Cardiac fibroblast (primary cell): ENCODE measurements at places on chromosomes 16 and 17.

GRCh38 chr17:520447-521182 lies 168.0 kb upstream of the RPH3AL start:
- peak; percentile 47 for DNase-seq

GRCh38 chr17:77507111-77507885 lies 366.5 kb downstream of the SEC14L1 start:
- no peak for DNase-seq

- DNase-seq = peak; percentile 0
These were observed 337.1 kb downstream of the CNTNAP4 start for GRCh38 chr16:76614269-76614668.

DNA sequence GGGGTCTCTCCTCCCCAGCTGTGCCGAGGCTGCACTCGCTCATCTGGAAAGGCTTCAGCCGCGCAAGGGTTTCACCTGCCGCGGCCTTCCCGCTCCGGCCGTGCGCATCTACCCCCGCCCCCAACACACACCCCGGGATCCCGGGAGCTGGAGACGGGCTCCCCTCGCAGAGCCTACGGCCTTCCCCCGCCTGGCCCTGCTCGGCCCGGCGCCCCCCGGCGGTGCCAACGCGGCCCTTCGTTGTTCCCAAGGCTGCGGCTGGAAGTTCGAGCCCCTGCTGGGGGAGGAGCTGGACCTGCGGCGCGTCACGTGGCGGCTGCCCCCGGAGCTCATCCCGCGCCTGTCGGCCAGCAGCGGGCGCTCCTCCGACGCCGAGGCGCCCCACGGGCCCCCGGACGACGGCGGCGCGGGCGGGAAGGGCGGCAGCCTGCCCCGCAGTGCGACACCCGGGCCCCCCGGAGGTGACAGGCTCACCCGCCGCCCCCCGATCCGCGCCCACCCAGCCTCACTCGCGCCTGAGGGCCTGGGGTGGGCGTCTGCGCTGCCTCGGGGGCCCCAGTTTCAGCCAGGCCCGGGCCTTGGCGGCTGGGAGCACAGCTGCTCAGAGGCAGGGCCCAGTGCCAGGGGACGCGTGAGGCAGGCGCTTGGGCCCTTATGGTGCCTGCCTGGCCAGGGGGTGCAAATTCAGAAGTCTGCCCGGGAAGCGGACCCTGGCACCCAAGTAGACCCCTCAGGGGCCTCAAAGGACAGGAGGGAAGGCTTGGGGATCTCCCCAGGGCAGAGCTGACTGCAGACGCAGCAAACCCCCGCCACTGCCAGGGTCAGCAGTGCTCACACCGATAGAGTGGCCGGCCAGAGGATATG lies 11.2 kb downstream of the GALK1 start:
- DNase-seq = peak; percentile 60

DNA sequence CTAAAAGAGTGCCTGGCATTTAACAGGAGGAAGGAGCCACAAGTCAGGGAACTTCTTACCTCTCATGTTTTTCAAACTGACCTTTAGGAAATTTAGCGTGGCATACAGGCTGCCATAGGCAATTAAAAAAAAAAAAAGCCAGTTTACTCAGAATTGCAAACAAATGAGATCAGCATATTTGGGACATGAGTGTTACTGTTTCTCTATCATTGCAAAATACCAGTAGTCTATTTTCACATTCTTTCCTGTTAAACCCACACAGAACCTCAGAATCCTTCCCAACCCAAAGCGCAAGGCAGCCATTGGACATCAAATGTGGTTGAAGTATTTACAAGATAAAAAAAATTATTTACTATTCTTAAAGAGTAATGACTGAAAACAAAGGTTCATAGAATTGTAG lies 366.4 kb upstream of the DYNLRB2 start:
- DNase-seq = peak; percentile 73

- DNase-seq = no peak
These were observed 20.7 kb downstream of the MMP15 start for GRCh38 chr16:58046054-58046881.

DNA sequence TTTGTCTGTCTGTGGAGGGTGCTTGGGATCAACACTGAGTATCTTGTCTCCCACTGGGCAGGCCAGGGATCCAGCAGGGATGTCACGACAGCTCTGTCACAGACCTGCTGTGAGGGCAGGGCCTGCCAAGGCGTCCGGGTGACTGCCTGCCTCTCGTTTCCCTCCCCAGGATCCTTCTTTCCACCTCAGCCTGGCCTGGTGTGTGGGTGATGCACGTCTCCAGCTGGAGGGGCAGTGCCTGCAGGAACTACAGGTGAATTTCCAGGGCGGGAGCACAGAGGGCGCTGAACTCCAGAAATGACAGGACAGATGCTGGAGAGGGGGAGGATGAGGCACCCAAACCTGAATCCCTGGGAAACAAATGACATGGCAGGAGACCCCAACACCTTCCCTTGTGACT lies 6.8 kb upstream of the MMP15 start:
- no peak for DNase-seq

DNA sequence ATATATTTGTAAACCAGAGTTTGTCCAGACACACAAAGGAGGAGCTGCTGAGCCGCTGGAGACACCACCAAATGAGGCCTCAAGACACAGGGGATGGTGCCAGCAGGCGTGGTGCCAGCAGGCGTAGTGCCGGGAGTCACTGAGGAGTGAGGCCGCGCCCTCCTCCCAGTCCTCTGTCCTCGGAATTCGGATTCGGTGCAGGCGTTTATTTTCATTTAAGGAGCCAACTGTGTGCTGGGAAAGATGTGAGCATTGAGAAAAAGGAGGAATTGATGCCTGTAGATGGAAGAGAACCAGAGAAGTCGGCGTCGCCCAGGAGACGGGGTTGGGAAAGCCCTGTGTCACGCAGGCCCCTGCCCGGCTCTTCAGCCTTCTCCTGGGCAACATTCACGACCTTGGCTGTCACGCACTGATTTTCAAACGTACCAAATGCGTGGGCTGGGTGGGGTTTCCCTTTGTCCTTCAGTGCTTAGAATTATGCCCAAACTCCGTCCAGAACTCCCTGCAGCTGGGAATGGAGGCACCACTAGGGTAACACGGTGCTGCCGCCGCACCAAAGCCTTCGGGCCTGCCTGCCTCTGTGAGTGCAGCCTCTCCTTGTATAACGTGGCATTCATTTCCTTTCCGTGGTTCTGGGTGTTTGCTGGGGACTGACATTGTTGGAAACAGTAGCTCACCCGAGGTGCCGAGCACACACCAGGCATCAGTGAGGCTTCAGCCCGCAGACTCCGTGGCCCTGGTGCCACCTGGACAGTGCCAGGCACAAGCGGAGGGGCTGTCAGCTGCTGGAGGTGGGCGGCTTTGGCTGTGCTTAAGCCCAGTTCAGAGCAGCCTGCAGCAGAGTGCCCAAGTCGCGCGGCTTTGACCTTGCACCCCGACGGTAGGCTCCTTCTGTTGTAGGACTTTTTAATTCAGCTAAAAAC lies 49.0 kb upstream of the CHMP6 start:
- peak; percentile 96 for DNase-seq

- DNase-seq = no peak
These were observed 109.6 kb downstream of the KCNJ2 start for GRCh38 chr17:70278844-70279462.

DNA sequence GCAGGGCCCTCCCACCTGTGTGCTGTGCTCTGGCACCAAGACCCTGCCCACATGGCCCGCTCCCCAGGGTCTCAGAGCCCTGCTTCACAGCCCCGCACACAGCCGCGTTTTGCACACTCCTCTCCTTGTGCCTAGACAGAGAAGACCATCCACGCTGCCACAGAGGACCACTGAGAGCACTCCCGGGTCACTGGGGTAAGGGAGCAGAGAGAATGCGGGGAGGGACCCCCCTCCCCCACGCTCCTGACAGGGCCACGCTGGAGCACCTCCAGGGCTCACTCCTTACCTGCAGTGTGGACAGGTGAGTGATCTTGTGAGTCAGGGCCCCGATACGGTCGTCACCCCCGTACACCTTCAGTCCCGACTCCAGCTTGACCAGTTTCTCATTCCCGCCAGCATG lies 7.0 kb downstream of the HAGH start:
- no peak for DNase-seq

DNA sequence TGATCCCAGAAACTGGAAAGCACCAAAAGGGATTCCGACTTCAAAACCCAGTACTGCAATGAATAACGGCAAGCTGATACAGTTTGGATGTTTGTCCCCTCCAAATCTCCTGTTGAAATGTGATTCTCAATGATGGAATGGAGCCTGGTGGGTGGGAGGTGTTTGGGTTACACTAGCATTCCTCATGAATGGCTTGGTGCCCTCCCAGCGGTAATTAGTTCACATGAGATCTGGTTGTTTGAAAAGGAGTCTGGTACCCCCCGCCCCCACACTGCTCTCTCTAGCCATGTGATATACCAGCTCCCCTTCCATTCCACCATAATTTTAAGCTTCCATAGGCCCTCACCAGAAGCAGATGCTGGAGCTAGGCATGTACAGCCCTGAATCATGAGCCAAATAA lies 40.1 kb downstream of the RANBP10 start:
- no peak for DNase-seq

GRCh38 chr17:8121681-8122421 lies 2.1 kb downstream of the HES7 start:
- peak; percentile 61 for DNase-seq

- no peak for DNase-seq
These were observed 30.9 kb downstream of the TMEM204 start for GRCh38 chr16:1564325-1564724.

GRCh38 chr17:49746791-49747490 lies 17.0 kb downstream of the FAM117A start:
- no peak for DNase-seq

DNA sequence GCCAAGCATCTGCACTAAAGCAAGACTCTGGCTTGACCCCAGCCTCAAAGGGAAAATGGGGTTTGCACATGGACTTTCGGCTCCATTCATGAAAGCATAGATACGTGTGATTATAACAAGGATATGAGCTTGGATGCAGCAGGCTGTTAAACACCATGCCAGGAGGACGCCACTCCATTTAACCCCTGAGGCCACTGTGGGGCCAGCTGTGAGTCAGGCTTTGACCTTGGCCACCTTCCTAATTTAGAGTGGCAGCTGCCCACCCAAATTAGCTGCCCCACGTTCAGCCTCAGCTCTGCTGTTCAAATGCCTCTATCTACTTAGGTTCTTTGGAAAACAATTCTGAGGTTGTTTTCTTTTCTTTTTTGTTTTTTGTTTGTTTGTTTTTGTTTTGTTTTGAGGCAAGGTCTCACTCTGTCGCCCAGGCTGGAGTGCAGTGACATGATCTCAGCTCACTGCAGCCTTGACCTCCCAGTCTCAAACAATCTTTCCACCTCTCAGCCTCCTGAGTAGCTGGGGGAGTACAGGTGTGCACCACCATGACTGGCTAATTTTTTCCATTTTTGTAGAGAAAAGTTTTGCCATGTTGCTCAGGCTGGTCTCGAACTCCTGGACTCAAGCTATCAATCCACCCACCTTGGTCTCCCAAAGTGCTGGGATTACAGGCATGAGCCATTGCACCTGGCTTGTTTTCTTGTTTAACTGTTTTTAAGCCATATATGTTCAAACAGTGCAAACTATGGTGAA lies 23.2 kb upstream of the KIFC3 start:
- DNase-seq = no peak

GRCh38 chr17:3040882-3041281 lies 22.5 kb downstream of the OR1D5 start:
- DNase-seq = no peak

DNA sequence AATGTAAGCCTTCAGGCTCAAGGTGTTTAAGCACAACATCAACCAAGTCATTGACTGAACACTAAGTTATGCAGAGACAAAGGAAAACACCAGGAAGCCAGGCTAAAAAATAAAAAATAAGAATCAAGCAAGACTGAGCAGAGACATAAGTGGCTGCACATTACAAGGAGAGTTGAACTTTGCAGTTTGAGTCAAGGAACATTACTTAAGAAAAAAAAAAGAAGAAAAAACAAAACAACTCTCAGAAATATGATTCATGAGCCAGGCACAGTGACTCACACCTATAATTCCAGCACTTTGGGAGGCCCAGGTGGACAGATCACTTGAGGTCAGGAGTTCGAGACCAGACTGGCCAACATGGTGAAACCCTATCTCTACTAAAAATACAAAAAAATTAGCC lies 168.1 kb downstream of the C16orf95 start:
- DNase-seq = peak; percentile 82

- peak; percentile 56 for DNase-seq
These were observed 14.6 kb downstream of the ADCY9 start for GRCh38 chr16:4101421-4102219.

- no peak for DNase-seq
These were observed 43.9 kb downstream of the FBXL20 start for GRCh38 chr17:39357488-39357887.

DNA sequence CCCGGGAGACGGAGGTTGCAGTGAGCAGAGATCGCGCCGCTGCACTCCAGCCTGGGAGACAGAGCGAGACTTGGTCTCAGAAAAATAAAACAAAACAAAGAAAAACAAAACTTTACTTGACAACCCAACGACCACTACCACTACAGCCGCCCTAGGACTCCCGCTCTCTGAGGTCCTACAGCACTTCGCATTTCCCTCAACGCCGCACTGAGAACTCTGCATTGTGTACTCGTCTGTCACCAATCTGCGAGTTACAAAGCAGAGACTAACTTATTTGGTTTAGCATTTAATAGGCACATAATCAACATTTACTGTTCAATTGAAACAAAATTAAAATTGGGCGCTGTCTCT lies 479 bp upstream of the ZNF207 start:
- DNase-seq = peak; percentile 42

DNA sequence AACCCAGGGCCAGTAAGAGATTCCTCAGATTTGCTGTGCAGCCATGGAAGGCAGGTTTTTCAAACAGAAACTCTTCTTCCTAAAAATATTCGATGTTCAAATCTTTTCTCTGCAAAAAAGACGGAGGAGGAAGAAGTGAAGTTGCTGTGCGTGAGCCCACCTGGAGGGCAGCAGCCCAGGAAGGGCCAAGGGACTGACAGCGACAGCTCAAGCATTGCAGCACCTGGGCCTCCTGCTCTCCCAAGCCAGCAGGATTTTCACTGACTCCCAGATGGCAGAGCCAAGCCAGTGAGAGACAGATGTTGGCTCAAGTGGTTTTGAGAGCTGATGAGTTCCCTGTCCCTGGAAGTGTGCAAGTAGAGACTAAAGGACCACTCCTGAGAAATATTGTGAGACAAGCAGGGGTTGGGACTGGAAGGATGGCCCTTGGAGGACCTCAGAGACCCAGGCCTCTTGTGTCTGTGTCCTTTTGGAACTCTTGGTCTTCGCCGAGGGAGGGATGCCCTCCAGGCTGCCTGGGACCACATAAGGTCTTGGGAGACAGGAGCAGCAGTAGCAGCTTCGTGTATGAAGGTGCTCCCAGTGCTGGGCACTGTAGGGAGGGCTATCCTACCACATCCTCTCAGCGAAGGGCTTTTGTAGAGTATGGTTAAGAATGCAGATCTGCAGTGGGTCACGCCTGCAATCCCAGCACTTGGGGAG lies 29.3 kb upstream of the TNFRSF13B start:
- no peak for DNase-seq

- peak; percentile 88 for DNase-seq
These were observed 44.0 kb downstream of the SREBF1 start for GRCh38 chr17:17792551-17793377.
